DND-41 (cell line): ENCODE measurements at places on chromosomes 5 and 9.

GRCh38 chr5:37846786-37847310, 7.0 kb upstream of the GDNF start:
- DNase-seq: no peak
- no peaks in the 10 kb centered on the region for H3K36me3 ChIP-seq

DNA sequence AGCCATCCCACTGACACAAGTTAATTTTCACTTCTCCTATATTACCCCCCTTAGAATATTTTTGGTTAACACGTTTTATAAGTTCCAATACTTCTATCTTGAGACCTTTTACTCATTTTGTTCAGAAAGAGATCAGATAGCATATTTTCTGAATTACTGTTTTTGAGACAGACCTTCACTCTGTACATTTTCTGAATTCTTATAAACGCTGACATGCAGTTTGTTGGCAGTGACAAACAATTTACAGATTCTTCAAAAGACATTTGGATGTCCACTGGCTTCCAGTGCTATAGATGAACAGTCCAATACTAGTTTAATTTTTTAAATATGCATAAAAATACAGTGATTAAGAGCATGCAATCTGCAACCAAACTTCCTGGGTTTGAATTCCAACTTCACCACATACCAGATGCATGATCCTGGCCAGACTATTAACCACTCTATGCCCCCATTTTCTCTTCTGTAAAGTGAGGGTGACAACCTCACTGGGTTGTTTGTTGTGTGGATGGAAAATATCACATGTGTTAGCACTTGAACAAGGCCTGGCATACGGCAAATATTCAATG, 142.1 kb downstream of the AGTPBP1 start:
- H3K36me3 ChIP-seq: peaks cover 16% of the 10 kb centered on the region; the same call in 1 of the 2 replicates
- peaks cover 11% of the 10 kb centered on the region for H3K4me1 ChIP-seq
- DNase-seq: no peak
- no peak overlapping the region for H3K27ac ChIP-seq

GRCh38 chr5:137794863-137795262, 40.7 kb upstream of the HNRNPA0 start:
- no peaks in the 10 kb centered on the region for H3K36me3 ChIP-seq
- H3K4me3 ChIP-seq: no peak overlapping the region
- H3K27ac ChIP-seq: no peak overlapping the region
- no peaks in the 10 kb centered on the region for H3K27me3 ChIP-seq
- no peaks in the 10 kb centered on the region for H3K4me1 ChIP-seq
- DNase-seq: no peak

- no peak overlapping the region for H3K27ac ChIP-seq
- H3K4me3 ChIP-seq: no peak overlapping the region
- no peaks in the 10 kb centered on the region for H3K27me3 ChIP-seq
- DNase-seq: no peak
- H3K4me1 ChIP-seq: no peaks in the 10 kb centered on the region
Observed at GRCh38 chr9:2307480-2307879, 292.3 kb downstream of the SMARCA2 start.

GRCh38 chr5:75199946-75200345, 36.7 kb downstream of the ANKRD31 start:
- no peak for DNase-seq
- no peak overlapping the region for H3K27ac ChIP-seq
- no peaks in the 10 kb centered on the region for H3K4me1 ChIP-seq

GRCh38 chr5:1762121-1762882, 37.3 kb downstream of the MRPL36 start:
- no peak for DNase-seq
- no peaks in the 10 kb centered on the region for H3K36me3 ChIP-seq
- H3K4me1 ChIP-seq: no peaks in the 10 kb centered on the region
- no peak overlapping the region for H3K27ac ChIP-seq
- no peaks in the 10 kb centered on the region for H3K27me3 ChIP-seq

DNA sequence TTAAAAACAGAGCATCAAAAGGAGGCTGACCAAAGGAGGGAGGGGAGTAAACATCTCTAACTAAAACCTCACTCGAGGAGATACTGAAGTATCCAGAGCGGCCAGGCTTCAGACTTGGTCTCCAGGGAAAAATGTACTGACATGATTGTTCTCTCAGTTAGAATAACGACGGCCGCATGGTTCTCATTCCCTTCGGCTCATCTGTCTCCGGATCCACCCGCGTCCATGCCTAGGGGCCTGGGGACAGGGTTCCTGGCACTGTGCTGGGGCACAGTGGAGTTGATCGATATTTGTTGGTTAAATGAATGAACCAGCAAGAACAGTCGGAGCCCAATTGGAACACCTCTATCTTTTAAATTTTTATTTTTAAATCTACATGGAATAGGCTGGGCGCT, 167.1 kb upstream of the PHYKPL start:
- DNase-seq: no peak
- H3K27ac ChIP-seq: no peak overlapping the region
- no peaks in the 10 kb centered on the region for H3K27me3 ChIP-seq
- no peaks in the 10 kb centered on the region for H3K36me3 ChIP-seq
- H3K4me3 ChIP-seq: no peak overlapping the region

DNA sequence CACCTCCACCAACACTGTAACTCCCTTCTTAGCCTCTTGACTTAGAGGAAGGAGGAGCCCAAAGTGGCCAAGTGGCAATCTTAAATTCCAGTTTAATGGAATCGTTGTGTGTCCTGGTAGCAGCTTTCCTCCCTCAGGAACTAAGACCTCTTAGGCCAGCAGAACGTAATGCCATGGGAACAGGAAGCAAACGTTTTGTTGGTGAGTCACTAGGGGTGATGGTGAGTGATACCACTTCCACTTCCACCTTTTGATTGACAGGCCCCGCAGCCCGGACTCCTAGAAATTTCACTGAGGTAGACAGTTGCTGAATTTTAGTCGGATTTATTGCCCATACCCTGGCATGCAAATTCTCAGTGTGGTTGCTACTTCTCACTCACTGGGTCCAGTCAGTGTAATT, 94.2 kb upstream of the FBN2 start:
- no peaks in the 10 kb centered on the region for H3K4me1 ChIP-seq
- DNase-seq: no peak
- no peaks in the 10 kb centered on the region for H3K27me3 ChIP-seq
- H3K4me3 ChIP-seq: no peak overlapping the region
- H3K36me3 ChIP-seq: no peaks in the 10 kb centered on the region
- H3K27ac ChIP-seq: no peak overlapping the region

DNA sequence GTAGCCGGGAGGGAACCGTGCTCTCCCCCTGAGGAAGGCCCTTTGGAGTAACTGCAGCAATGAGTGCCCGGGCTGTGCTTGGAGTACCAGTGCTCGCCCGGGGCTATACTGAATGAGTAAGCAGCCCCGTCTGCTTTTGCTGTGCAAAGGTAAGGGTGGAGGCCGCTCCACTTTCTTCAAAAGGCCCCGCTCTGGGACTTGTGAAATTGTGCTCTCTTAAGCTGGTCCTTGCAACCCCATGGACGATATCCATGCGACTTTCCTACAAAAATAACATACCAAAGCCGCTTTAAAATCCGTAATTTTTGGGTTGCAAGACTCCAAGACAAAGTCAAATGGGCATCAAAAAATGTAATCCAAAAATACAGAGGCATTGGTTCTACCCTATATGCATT, 578 bp upstream of the TNFAIP8 start:
- no peak for DNase-seq
- no peak overlapping the region for H3K27ac ChIP-seq
- peaks cover 13% of the 10 kb centered on the region; the same call in 1 of the 2 replicates for H3K4me1 ChIP-seq
- H3K4me3 ChIP-seq: no peak overlapping the region
- H3K27me3 ChIP-seq: no peaks in the 10 kb centered on the region
- peaks cover 22% of the 10 kb centered on the region for H3K36me3 ChIP-seq

DNA sequence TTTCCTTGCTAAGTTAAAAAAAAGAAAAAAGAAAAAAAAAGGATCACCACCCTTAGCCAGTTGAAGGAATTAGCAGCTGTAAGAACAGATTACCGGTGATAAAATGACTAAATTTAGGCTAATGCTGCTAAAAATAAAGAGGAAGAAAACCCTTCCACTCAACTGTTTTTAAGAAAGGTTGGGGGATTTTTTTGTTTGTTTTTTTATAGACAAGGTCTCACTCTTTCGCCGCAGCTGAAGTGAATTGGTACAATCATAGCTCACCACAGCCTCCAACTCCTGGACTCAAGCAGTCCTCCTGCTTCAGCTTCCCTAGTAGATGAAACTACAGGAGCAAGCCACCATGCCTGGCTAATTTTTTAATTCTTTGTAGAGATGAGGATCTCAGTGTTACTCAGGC, 101.7 kb downstream of the SNCAIP start:
- no peak for DNase-seq
- no peaks in the 10 kb centered on the region for H3K36me3 ChIP-seq
- peaks cover 6% of the 10 kb centered on the region for H3K27me3 ChIP-seq

DNA sequence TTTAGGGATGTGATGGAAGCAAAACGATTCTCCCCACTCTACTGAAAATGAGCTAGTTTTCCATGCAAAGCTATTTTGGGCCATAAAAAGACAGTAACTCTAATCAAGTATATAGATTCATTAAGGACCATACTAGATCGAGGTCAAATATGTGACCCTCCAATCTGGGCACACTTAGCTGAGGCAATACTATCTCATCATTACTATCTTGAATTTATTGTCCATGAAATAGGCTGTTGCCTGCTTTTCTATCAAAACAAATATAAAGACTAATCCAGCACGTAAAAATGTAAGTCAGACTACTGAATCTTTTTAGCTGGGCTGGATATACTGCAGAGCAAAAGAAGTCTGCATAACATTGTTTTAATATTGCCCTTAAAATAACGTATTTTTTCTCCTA, 943.1 kb downstream of the NR2F1-AS1 start:
- no peaks in the 10 kb centered on the region for H3K4me1 ChIP-seq
- H3K27me3 ChIP-seq: no peaks in the 10 kb centered on the region
- H3K4me3 ChIP-seq: no peak overlapping the region
- no peak overlapping the region for H3K27ac ChIP-seq

- peaks cover 29% of the 10 kb centered on the region for H3K4me1 ChIP-seq
- DNase-seq: peak; percentile 51
- H3K27ac ChIP-seq: peak overlapping the region; percentile 71
- H3K36me3 ChIP-seq: peaks cover 60% of the 10 kb centered on the region
Observed at GRCh38 chr5:132480893-132481595, 9.5 kb downstream of the IRF1 start.

- H3K27me3 ChIP-seq: no peaks in the 10 kb centered on the region
- no peak within 1 kb of the TSS for H3K27ac ChIP-seq
- H3K4me1 ChIP-seq: no peaks in the 10 kb centered on the region
- no peaks in the 10 kb centered on the region for H3K36me3 ChIP-seq
Observed at GRCh38 chr9:13279284-13280141, at the start of gene MPDZ. TSS of gene MPDZ (minus strand) at chr9:13279692. CDS start at chr9:13250315, 29,377 bp downstream.

- H3K27ac ChIP-seq: no peak overlapping the region
- no peaks in the 10 kb centered on the region for H3K27me3 ChIP-seq
- H3K36me3 ChIP-seq: no peaks in the 10 kb centered on the region
Observed at GRCh38 chr9:82949203-82949602, 113.7 kb downstream of the RASEF start.

- H3K4me3 ChIP-seq: no peak overlapping the region
- H3K4me1 ChIP-seq: peaks cover 24% of the 10 kb centered on the region
- H3K27me3 ChIP-seq: no peaks in the 10 kb centered on the region
- H3K27ac ChIP-seq: no peak overlapping the region
Observed at GRCh38 chr9:5441043-5441442, 3.3 kb upstream of the PLGRKT start.

DNA sequence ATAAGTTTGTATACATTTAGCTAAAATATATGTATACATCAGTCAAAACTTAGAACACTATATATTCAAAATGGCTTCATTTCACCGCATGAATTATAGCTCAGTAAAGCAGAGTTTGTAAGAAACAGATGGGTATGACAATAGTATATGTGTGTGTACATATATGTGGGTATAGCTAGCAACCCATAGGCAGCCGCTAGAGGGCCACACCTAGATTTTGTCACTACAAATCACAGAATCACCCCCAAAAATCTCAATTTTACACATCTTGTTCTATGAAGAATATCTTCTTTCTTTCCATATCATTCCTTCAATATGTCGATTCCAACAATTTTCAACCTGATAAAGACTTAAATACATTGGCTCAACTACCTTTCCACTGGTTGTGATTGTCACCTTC, 357.8 kb upstream of the CCNG1 start:
- H3K36me3 ChIP-seq: no peaks in the 10 kb centered on the region
- no peaks in the 10 kb centered on the region for H3K27me3 ChIP-seq
- H3K27ac ChIP-seq: no peak overlapping the region
- H3K4me3 ChIP-seq: no peak overlapping the region

- H3K4me3 ChIP-seq: no peak overlapping the region
- no peak overlapping the region for H3K27ac ChIP-seq
- H3K36me3 ChIP-seq: no peaks in the 10 kb centered on the region
- no peak for DNase-seq
- no peaks in the 10 kb centered on the region for H3K27me3 ChIP-seq
- H3K4me1 ChIP-seq: peaks cover 19% of the 10 kb centered on the region
Observed at GRCh38 chr5:68420476-68421344, 205.2 kb downstream of the PIK3R1 start.

- DNase-seq: no peak
- no peak overlapping the region for H3K27ac ChIP-seq
- no peaks in the 10 kb centered on the region for H3K36me3 ChIP-seq
- H3K4me1 ChIP-seq: no peaks in the 10 kb centered on the region
- H3K4me3 ChIP-seq: no peak overlapping the region
Observed at GRCh38 chr5:32840606-32841005, 129.5 kb downstream of the NPR3 start.

DNA sequence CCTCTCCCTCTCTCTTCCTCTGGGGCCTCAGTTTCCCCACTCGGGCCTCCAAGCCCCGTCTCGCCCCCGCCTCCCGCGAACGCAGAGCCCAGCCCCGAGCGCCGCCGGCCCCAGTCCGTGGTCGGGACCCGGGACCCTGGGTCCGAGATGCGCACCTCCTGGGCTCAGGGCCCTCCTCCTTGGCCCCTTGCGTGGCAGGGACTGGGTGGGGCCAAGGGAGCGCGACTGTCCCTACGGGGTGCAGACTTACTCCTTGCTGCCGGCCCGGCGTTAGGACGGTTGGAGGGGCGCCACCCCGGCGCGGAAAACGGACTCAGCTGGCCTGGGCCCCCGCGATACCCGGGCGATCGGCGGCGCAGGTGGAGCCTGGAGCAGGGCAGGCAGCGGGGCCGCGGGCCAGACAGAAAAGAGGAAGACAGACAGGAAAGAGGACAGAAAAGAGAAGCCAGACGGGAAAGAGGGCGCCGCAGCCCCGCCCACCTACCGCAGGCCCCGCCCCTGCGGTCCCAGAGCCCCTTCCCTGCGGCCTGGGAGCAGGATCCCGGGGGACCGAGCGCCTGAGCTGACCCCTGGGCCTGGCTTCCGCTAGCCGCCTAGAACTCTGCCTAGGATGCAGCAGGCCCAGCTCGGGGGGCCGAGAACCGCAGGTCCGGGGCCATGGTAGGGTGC, at the start of gene GBGT1:
GBGT1 (minus strand) TSS at position 411 of the 669 bp plus-strand sequence. CDS start 1,502 bp downstream, outside the sequence.
- H3K27ac ChIP-seq: no peak within 1 kb of the TSS
- H3K4me1 ChIP-seq: peaks cover 10% of the 10 kb centered on the region
- H3K4me3 ChIP-seq: peak within 1 kb of the TSS; percentile 46
- H3K27me3 ChIP-seq: no peaks in the 10 kb centered on the region
- peak; percentile 44 for DNase-seq
